GM03348 (cell line): ENCODE measurements at places on chromosomes 1 and 21.

- DNase-seq = no peak
These were observed 22.0 kb downstream of the KIAA0319L start for GRCh38 chr1:35535243-35535642.

DNA sequence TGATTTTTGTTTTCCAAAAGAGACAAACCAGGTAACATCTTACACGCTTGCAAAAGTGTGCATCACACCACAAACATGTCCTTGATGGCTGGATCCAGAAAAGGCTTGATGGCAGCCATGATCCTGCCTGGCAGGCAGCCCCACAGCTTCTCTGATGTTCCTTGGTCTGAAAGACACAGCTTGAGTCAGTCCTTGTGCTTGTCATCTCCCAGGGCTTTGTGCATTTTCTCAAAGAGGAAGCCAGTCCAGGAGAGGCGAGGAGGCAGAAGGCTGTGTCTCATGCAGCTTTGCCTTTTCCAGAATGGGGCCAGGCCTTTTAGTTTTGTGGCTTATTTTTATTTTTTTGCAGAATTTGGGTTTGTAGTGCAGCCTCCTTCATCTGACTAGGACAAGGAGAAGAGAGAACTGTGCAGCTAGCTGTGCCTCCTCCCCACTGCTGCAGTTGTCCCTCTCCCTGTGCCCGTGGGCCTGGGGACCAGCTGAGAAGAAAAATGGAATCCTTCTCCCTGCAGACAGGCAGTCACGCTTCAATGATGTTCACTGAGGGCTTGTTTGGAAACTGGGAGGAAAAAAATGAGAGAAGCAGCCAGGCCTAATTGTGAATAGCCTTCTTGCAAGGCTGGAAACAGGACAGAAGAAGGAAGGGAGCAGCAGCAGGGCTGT lies 7.4 kb downstream of the FNDC5 start:
- no peak for DNase-seq

DNA sequence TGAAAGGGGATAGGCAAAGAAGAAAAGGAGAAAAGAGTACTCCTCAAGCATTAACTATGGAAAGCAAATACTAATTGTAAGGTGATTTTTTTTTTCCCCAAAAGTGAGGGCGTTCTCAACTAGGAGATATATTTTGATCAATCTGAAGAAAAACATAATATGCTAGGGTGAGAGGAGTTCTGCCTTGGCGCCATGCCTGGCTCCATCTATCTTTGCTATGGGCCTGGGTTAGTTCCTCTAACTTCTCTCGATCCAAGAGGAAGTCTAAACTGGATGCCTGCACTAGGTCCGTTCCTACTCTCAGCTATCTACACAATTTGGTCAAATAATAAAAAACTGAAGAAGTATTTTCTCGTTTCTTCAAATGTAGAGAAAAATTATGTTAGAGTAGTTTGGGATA lies 20.5 kb downstream of the CNN3 start:
- no peak for DNase-seq

GRCh38 chr21:26115305-26115704 lies 55.3 kb downstream of the APP start:
- DNase-seq = no peak
